8988T (cell line): ENCODE measurements at places on chromosomes 12 and 14.

- DNase-seq = no peak
These were observed 8.7 kb upstream of the SMCO2 start for GRCh38 chr12:27437839-27438238.

DNA sequence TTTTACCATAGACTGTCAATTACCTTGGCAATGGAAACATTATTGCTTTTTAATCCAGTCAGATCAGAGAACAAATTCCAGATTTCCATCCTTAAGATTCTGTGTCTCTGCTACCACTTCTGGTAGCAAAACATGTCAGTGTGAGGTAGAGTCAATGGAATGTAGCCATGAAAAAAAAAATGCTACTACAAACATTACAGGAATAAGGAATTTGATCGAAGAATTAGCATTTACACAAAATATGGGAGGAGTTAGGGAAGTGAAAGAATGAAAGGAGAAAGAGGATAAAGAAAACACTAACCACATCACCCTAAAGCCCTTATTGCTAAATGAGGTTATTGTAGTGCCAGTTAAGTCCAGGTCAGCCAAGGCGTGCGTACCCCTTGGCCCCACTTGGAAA is 9.2 kb downstream of the MED21 start:
- DNase-seq = no peak

GRCh38 chr14:64960762-64961276 is 11.3 kb downstream of the RAB15 start:
- DNase-seq = no peak

GRCh38 chr12:29655861-29656260 is 127.9 kb downstream of the TMTC1 start:
- DNase-seq = no peak

DNA sequence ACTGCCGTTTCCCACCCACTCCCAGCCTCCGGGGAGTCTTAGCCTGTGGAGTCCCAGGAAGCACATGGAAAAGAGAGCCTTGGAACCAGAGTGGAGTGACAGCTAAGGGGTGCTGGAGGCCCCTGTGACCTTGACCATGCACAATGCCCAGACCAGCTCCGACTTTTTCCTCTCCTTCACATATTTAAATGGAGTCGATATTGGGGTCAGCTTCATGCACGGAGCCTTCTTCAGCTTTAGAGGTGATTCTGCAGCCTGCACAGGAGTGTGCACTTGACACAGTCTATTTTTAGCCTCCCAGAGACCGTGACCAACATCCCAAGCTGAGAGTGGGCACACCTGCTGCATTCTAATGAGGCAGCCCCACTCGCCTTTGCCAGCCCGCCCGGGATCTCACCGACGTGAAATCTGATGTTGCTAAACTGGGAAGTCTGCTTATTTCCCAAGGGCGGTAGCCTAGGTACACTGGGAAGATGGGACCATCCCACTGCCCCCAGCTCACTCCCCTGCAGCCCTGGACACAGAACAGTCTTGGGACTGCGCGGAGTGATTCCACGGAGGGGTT is 47.5 kb downstream of the PRMT8 start:
- no peak for DNase-seq

DNA sequence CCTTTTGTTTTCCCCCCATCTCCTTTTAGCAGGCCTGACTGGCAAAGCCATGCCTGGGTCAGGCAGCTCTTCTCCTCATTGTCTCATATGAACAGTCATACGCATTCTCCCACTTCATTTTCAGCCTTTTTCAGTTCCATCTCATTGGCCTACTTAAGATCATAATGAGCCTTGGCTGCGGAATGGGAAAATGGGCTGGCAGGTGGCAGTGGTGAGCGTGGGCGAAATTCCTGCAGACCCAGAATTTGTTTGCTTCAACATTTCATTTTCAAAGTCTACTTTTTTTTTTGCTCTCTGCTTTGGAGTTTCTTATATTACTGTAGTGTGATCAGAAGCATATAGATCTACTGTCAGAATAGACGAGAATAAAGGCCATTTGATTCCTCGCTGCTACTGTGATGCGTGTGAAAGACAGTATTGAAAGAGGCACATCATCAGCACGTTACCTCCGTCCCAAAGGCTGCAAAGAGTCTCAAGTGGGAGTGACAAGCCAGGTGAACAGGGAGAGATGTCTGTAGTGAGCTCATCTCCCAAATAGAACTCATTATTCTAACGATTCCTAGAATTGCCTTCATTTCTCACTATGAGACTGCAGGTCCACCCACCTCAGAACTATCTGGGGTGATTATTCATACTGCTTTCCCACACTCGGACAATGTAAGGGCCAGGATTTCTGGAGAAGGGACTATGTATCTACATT is 73.7 kb downstream of the TBK1 start:
- DNase-seq = no peak

DNA sequence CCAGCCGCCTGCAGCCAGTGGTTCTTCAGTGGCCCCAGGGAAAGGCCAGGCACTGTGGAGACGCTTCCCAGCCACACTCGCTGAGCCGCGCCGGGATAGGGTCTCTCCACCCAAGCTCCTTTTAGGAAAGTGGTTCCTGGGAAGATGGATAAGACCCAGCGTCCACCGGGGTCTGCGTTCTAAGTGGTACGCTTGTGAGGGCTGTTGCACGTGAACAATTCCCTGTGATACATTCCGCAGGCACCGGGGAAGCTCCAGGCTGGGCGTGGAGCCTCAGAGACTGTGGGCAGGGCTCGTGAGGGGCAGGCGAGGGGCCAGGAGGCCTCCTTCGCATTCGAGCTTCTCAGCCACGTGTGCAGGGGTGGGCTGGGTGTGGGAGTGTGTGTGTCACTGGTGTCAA is 48.4 kb downstream of the GALNT9 start:
- no peak for DNase-seq

GRCh38 chr14:75459099-75459741 is 31.4 kb downstream of the JDP2 start:
- no peak for DNase-seq

DNA sequence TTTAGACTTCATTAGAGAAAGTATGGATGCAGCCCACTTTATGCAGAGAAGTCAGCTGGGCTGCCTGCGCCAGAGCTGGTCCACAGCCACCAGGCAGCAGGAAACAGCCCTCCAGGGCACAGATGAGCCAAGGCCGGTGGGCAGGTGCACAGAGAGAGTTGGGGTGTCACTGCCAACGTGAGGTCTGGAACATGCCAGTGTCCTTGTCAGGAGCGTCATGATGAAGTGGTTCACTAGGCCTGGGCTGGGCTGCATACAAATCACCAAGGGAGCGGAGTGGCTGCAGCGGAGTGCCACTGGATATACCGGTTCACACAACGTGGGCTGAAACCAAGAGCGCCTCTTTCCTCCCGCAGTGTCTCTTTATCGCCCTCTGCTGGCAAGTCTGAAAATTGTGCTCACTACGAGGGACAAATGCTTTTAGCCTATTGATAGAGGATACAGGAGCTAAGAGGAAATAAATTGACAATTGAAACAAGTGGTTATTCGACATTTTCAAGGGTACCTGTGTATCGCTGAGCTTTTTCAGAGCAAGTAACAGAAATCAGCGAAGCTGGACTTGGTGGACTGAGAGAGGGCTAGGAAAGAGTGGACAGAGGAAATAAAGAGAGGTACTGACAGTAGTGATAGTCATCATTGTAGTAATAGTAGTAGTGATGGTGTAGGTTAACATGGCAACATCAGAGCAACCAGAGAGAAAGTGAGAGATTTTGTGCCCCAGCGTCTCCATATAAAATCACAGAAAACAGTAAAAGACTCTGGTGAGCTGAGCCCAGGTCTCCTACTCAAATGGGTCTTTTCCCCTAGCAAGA is 52.0 kb upstream of the ITPR2 start:
- peak; percentile 41 for DNase-seq

- no peak for DNase-seq
These were observed 50.0 kb downstream of the C2CD5 start for GRCh38 chr12:22494319-22494718.

DNA sequence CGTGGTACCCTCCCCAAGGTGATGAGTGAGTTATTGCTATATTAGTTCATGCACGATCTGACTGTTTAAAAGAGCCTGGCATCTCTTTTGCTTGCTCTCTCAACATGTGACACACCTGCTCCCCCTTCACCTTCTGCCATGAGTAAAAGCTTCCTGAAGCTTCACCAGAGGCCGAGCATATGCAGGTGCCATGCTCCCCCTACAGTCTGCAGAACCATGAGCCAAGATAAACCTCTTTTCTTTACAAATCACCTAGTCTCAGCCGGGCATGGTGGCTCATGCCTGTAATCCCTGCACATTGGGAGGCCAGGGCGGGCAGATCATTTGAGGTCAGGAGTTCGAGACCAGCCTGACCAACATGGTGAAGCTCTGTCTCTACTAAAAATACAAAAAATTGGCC is 61.8 kb downstream of the RNFT2 start:
- DNase-seq = no peak

GRCh38 chr12:31007153-31007495 is 66.5 kb upstream of the DDX11 start:
- no peak for DNase-seq

DNA sequence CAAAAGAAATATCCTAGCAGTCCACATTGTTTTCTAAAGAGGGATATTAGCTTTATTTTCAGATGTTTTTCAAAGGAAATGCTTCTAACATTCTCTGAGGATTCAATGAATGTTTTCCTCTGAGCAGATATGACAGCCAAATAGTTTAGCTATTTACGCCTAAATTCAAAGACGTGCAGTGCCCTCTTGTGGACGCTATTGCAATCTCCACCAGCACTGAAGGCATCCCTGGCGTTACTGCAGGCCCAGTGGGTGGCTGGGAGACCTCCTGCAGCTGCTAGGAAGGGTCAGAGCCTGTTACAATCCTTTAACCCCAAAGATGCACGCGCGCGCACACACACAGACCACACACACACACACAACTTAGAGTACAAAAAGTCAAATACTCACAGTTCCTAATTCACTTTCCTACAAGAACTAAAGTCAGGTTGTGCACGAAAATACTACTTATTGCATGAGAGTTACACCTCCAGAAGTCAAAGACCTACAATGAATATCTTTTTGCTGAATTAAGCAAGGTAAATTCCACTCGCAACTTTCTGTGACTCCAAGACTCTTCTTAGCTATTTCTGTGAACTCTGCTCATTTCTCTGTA is 589.3 kb upstream of the TMEM132C start:
- DNase-seq = peak; percentile 18

DNA sequence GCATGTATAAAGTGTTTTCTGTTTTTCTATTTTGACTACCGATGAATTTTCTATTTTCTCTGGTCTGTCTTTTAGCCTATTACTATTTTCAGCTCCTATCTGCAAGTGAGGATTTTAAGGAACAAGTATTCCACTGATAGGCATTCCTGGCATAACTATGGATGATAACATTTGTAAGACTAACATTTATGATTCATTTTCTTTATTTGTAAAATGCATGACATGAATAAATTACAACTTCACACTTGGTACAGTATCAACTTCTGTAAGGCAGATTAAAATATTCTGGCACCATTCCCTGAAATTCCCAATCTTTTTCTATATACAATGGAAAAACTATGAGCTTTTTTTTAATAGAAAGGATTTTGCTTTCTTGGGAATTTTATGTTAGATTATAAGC is 121.0 kb upstream of the GARIN2 start:
- DNase-seq = no peak

DNA sequence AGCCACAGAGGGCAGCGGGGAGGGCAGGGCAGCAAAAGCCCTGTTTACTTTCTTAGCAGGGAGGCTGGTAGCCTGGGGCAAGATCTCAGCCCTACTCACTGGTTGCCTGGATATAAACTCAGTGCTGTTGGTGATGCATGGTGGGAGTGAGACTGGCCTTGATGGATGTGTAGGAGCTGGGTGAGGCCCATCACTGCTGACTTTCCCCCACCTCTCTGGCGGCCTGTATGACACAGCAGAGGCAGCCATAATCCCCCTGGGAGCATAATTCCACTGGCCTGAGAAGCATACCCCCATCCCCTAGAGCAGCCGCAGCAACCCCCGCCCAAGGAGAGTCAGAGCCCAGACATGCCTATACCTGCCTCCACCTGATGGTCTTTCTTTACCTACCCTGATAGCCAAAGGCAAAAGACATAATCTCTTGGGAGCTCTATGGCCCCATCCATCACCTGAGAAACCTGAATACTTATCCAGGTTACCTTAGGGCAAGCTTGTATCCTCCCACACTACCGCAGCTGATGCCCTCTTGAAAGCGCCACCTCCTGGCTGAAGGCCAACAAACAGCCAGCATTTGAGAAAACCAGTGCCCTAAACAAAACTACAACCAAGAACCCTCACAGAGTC is 59.3 kb downstream of the DNAI7 start:
- DNase-seq = no peak

GRCh38 chr14:89139404-89140247 is 277.4 kb downstream of the FOXN3 start:
- DNase-seq = no peak

- no peak for DNase-seq
These were observed 452.3 kb downstream of the DIO2 start for GRCh38 chr14:79758985-79759384.

- DNase-seq = no peak
These were observed 147.7 kb upstream of the SYT10 start for GRCh38 chr12:33587354-33587753.

GRCh38 chr12:57637364-57637763 is 4.4 kb upstream of the B4GALNT1 start:
- DNase-seq = no peak

- no peak for DNase-seq
These were observed 277.2 kb downstream of the AKAP6 start for GRCh38 chr14:32606301-32606700.

- no peak for DNase-seq
These were observed 5.7 kb upstream of the KRT5 start for GRCh38 chr12:52525661-52526499.
